ENCODE measurements at places on chromosomes 1 and 21. TPM values are rescaled to one million over a fixed set of nuclear protein-coding genes. Genes with fewer than 3 reads are reported as not detected.

The RAB25 gene
- total RNA-seq: 51.1 TPM

The TMCO4 gene
- 12.6 TPM for total RNA-seq

The ERG gene
- 2.5 TPM for total RNA-seq

The UMODL1 gene
- 0.06 TPM for total RNA-seq

The ADPRS gene
- total RNA-seq: 6.1 TPM

The UTS2 gene
- total RNA-seq: not detected

The CYP4X1 gene
- total RNA-seq: 0.98 TPM

The MTARC2 gene
- total RNA-seq: 16.9 TPM

The OR2G6 gene
- not detected for total RNA-seq

The CASQ2 gene
- total RNA-seq: 0.34 TPM

DNA sequence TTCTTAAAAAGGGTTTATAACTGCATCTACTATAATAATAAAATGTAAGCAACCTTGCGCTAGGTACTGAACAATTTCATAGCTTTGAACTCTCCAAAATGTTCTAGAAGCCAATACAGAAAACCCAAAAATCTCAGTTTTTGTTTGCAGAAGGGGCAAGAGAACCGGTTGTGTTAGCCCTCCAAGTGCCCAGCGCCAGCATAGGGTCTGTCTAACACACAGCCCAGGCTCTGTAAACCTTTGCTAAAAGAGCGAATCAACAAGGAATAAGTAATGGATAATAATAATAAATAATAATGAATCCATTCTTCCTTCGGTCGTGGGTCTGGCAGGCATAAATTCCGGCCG is 333 bp upstream of the CHAF1B start:
- H3K27ac ChIP-seq: no peak overlapping the region
- H3K27me3 ChIP-seq: no peaks in the 10 kb centered on the region
- H3K4me3 ChIP-seq: no peak overlapping the region
- H3K4me1 ChIP-seq: no peaks in the 10 kb centered on the region

DNA sequence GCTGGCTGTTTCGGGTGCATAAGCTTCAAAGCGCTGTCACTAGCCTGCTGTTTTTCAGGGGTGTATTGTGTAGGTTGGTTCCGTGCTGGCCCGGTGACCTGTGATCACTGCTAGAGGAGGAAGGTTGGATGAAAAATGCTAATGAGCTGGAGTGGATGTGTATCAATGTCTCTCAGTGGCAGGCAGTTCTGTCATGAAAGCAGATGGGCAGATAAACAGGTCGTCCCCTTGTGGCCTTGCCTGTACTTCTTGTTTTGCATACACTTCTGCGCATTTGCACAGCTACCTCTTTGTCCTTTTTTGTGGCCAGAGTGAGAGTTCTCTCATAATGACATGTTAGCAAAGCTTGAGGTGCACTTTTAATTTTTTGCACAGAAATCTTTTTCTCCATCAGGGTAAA is 2.9 kb downstream of the SELENON start:
- no peak overlapping the region for H3K4me3 ChIP-seq
- H3K36me3 ChIP-seq: no peaks in the 10 kb centered on the region
- peaks cover 5% of the 10 kb centered on the region for H3K4me1 ChIP-seq

DNA sequence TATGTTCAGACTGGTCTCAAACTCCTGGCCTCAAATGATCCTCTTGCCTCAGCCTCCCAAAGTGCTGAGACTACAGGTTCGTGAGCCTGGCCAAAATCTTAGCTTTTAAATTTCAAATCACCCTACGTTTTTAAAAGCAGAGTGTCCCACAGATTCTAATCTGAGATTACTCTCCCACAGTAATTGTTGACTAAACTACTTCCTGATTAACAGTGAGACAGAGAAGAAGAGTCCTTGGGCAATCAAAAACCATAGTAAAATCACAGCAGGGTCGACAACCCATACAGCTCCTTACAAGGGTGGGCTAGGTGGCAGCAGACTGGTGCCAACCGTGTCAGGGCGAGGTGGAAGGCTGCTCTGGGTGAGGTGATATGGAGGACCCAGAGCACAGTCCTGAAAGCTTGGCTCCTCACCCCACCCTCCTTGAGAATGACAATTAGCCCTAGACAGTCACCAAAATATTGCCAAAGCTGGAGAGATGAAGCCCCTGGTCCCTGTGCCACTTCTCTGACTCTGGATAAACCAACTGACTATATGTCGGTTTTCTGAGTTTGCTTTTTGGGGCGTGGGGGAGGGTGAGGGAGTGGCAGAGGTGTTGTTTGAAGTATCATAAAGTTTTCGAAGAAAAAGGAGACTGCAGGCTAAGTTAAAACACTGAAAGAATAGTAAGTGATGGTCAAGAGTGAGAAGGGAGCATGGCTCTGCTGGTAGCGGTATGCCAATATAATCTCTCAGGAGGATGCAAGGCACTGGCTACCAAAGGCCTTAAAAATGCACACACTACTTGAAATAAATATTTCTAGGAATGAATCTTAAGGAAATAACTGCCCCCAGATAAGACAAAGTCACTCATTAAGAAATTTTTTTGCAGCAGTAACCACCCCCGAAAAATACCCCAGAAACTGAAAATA is 86.8 kb downstream of the SLC45A1 start:
- no peak for DNase-seq
- no peak overlapping the region for H3K27ac ChIP-seq
- no peaks in the 10 kb centered on the region for H3K36me3 ChIP-seq
- no peak overlapping the region for H3K4me3 ChIP-seq
- H3K27me3 ChIP-seq: no peaks in the 10 kb centered on the region

- H3K4me3 ChIP-seq: peak overlapping the region; percentile 67
- no peak for DNase-seq
Observed at GRCh38 chr21:15730484-15731242, 881 bp downstream of the USP25 start.

DNA sequence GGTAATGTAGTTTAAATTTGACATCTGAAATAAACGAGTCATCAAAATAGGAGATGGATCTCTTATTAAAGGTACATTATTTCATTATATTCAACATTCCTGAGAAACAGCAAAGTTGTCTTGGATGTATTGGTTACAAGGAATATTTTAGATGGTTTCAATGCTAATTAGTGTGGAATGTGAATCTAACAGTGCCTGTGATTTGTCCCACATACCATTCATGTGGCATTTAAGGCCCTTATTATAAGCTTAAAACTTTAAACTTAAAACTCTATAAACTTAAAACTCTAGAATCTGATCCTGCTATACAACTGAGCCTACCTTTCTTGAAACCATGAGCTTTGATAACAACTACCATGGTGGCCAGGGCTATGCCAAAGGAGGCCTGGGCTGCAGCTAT is at the start of gene KRTAP22-1:
Gene KRTAP22-1 (plus strand): TSS at position 301 of the 400 bp plus-strand sequence.
- H3K27ac ChIP-seq: no peak within 1 kb of the TSS
- no peaks in the 10 kb centered on the region for H3K4me1 ChIP-seq
- no peak within 1 kb of the TSS for H3K4me3 ChIP-seq
- H3K27me3 ChIP-seq: no peaks in the 10 kb centered on the region

- DNase-seq: no peak
- no peaks in the 10 kb centered on the region for H3K36me3 ChIP-seq
- H3K27ac ChIP-seq: no peak overlapping the region
- H3K4me1 ChIP-seq: no peaks in the 10 kb centered on the region
- H3K4me3 ChIP-seq: no peak overlapping the region
Observed at GRCh38 chr1:212560933-212561460, 47.6 kb upstream of the ATF3 start.

DNA sequence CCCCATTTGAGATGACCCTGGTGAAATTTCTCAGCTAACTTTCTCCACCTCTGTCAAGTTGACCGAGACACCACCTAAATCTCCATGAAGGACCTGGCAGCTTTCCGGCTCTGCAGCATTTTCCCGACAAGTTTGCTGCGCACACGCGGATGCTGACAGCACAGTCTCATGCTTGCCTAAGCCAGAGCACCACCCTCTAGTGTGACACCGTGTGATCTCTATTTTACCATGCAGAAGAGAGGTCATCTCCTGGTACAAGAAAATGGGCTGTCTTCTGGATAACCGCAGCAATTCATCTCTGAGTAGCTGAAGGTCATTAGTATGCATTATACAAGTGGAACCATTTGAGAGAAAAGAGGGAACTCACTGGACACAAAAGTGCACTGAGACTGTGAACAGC is 38.9 kb upstream of the H6PD start:
- no peaks in the 10 kb centered on the region for H3K4me1 ChIP-seq
- no peak overlapping the region for H3K4me3 ChIP-seq
- no peaks in the 10 kb centered on the region for H3K36me3 ChIP-seq

DNA sequence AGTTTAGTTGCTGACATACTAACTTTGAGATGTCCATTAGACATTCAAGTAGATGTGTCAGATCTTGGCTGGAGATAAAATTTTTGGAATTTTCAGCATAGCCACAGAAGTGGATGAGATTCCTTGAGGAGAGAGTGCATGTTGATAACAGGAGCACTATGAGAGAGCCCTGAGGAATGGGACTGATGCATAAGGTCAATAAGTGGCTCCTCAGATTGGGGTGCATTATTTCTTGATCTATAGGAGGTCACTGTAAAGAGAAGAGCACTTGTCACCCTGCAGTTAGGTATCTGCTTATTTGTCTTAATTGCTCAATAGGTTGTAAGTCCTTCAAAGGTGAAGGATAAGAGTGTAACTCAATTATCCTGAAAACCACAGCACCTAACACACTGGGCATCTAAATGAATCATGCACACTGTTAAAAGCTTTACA is 52.0 kb upstream of the TACSTD2 start:
- H3K27ac ChIP-seq: no peak overlapping the region
- no peak overlapping the region for H3K4me3 ChIP-seq
- DNase-seq: no peak
- H3K36me3 ChIP-seq: no peaks in the 10 kb centered on the region

- no peaks in the 10 kb centered on the region for H3K36me3 ChIP-seq
- no peak for DNase-seq
- H3K27me3 ChIP-seq: no peaks in the 10 kb centered on the region
- H3K4me3 ChIP-seq: no peak overlapping the region
- no peak overlapping the region for H3K27ac ChIP-seq
- H3K4me1 ChIP-seq: no peaks in the 10 kb centered on the region
Observed at GRCh38 chr1:91584878-91585277, 84.2 kb downstream of the CDC7 start.

GRCh38 chr1:210384625-210385024 is 55.9 kb downstream of the HHAT start:
- no peaks in the 10 kb centered on the region for H3K27me3 ChIP-seq
- H3K36me3 ChIP-seq: no peaks in the 10 kb centered on the region
- H3K4me1 ChIP-seq: no peaks in the 10 kb centered on the region

- no peak overlapping the region for H3K27ac ChIP-seq
- H3K4me3 ChIP-seq: no peak overlapping the region
- DNase-seq: no peak
- no peaks in the 10 kb centered on the region for H3K36me3 ChIP-seq
- no peaks in the 10 kb centered on the region for H3K4me1 ChIP-seq
- no peaks in the 10 kb centered on the region for H3K27me3 ChIP-seq
Observed at GRCh38 chr1:181179279-181179986, 90.9 kb downstream of the IER5 start.

- peaks cover under 1% of the 10 kb centered on the region for H3K4me1 ChIP-seq
- DNase-seq: no peak
- H3K36me3 ChIP-seq: no peaks in the 10 kb centered on the region
- H3K27ac ChIP-seq: no peak overlapping the region
- no peak overlapping the region for H3K4me3 ChIP-seq
Observed at GRCh38 chr21:42649122-42650032, 4.0 kb upstream of the PDE9A start.

DNA sequence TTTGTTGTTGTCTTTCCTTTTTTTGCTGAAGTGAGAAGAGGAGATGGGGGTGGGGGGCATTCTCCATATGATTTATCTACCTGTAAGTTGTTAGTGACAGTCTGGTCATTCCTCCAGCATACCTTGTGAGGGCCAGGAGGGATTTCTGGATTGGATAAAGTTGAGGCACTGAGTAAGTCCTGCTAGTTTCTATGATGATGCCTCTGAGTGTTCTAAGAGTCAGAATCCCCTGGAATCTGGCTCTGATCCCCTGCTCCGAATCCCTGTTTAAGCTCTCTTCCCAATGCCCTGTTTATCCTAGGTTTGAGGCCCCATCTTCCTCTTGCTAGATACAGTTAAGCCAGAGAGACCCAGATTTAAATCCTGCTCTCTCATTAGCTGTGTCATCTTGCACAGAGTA is 83.2 kb upstream of the HOOK1 start:
- no peaks in the 10 kb centered on the region for H3K27me3 ChIP-seq
- H3K27ac ChIP-seq: peak overlapping the region; percentile 53
- no peaks in the 10 kb centered on the region for H3K4me1 ChIP-seq
- H3K4me3 ChIP-seq: no peak overlapping the region
- no peaks in the 10 kb centered on the region for H3K36me3 ChIP-seq
- DNase-seq: no peak

DNA sequence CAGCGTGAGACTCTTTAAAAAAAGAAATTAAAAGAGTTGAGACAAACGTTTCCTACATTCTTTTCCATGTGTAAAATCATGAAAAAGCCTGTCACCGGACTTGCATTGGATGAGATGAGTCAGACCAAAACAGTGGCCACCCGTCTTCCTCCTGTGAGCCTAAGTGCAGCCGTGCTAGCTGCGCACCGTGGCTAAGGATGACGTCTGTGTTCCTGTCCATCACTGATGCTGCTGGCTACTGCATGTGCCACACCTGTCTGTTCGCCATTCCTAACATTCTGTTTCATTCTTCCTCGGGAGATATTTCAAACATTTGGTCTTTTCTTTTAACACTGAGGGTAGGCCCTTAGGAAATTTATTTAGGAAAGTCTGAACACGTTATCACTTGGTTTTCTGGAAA is 31.2 kb downstream of the IFNAR1 start:
- no peak for DNase-seq
- no peaks in the 10 kb centered on the region for H3K36me3 ChIP-seq
- peaks cover 7% of the 10 kb centered on the region for H3K4me1 ChIP-seq
- no peaks in the 10 kb centered on the region for H3K27me3 ChIP-seq

DNA sequence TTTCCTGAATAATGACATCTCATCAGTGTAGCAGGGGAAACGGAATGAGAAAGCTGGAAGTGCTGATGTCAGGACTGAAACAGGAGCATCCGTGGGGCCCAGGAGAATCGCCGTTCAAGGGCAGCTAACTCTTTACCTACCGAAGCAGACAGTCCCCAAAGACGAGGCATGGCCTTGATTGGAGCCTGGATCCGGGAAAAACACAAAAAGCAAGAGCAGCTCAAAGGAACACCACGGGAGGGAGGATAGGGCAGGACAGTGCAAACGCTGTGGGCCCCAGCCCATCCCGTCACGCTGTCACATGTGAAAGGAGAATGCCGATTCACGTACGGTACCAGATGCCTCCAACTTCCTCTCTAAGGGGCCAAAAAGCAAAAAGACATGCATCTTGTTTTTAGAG is 34.9 kb downstream of the WNT9A start:
- no peak for DNase-seq
- no peak overlapping the region for H3K4me3 ChIP-seq

GRCh38 chr21:24208562-24209260 is 1398.6 kb downstream of the MRPL39 start:
- H3K36me3 ChIP-seq: no peaks in the 10 kb centered on the region
- no peak overlapping the region for H3K4me3 ChIP-seq
- H3K27ac ChIP-seq: no peak overlapping the region

DNA sequence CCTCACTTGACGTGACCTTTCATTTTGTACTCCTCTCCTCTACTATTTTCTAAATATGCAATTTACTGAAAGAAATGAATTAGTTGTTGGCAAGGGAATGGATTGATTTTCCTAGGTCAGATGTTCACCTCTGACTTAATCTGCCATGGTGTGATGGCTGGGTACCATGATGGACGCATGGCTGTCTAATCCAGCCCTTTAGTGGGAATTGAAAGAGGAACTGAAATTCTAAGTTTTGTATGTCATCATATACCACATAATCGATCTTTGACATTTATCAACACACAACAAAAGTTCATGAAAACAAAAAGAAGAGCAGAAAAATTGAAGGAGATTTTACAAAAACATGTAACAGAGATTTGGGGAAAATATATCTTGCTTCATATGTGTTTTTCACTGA is 331.3 kb upstream of the SNX7 start:
- H3K4me1 ChIP-seq: peaks cover 10% of the 10 kb centered on the region
- H3K27ac ChIP-seq: no peak overlapping the region
- H3K36me3 ChIP-seq: no peaks in the 10 kb centered on the region
- no peak overlapping the region for H3K4me3 ChIP-seq
- DNase-seq: no peak

Measured in pancreas (tissue), 10 donors.